Activated CD4-positive, CD25-positive, alpha-beta regulatory T cell (primary cell): ENCODE measurements at places on chromosomes 3 and 15.

GRCh38 chr15:74802862-74803447 lies 9.7 kb upstream of the LMAN1L start:
- no peak for DNase-seq

GRCh38 chr3:9806688-9807589 lies 3.1 kb upstream of the TTLL3 start:
- no peak for DNase-seq

DNA sequence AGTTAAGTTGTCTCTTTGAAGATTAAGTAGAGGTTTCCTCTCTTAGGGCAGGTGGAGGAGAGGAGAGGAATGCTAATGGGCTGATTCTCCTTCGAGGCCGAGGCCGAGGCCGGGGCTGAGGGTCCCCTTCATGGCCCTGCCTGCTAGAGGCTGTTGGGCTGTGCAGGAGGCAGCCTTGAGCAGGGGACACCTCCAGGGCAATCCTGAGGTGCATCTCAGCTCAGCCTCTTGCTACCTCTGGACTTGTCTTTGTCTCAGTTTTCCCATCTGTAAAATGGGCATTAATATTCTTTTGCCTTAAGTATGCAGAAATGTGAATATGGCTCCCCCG lies 97.7 kb upstream of the PRR20G start:
- no peak for DNase-seq

- no peak for DNase-seq
Observed at GRCh38 chr3:44117239-44117638, 124.4 kb upstream of the TOPAZ1 start.

GRCh38 chr3:114606336-114606735 lies 312.5 kb downstream of the TIGIT start:
- DNase-seq = no peak

DNA sequence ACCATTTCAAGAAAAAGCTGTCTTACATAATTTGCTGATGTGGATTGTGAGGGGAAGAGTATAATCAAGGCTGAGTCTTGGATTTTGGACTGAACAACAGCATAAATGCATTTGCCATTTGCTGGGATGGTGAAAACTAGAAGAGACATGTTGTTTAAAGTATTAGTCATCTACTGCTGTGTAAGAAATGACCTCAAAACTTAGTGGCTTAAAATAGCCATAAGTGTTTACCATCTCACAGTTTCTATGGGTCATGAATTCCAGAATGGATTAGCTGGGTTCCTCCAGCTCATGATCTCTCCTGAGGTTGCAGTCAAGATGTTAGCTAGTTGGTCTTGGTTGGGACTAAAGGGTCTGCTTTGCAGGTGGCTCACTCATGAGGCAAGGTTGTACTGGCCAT lies 66.2 kb downstream of the SCN11A start:
- DNase-seq = no peak

DNA sequence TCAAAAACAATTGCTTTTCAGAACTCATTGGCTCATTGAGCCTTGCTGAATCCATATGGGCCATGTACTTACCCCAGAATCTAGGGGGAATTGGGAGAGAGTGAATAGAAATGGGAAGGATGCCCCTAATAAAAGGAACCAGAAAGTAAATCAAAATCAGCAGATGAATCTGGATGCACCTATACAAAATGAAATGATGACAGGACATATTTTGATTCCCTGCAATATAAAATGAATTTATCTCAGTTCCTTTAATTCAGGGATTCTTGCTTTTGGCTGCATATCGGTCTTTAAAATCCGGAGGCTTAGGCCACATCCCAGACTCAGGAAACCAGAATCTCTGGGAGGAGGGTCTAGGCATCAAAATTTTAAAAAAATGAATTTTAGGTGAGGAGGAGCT lies 107.7 kb upstream of the NEO1 start:
- DNase-seq = no peak

DNA sequence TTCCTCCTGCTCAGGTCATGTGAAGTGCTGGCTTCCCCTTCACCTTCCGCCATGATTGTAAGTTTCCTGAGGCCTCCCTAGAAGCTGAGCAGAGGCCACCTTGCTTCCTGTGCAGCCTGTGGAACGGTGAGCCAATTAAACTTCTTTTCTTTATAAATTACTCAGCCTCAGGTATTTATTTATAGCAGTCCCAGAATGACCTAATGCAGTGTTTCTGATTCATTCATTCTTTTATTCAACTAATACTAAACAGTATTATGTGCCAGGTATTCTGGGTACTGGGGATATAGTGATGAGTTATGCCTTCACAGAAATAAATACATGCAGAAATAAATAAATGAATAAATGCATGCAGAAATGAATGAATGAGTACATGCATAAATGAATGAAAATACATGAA lies 41.9 kb downstream of the EDEM1 start:
- no peak for DNase-seq

GRCh38 chr3:175258763-175259162 lies 399.6 kb downstream of the NAALADL2 start:
- no peak for DNase-seq

- no peak for DNase-seq
Observed at GRCh38 chr3:139355476-139355875, 11.7 kb downstream of the MRPS22 start.

GRCh38 chr15:75217012-75217411 lies 15.3 kb downstream of the C15orf39 start:
- DNase-seq = no peak

GRCh38 chr15:40564591-40565332 lies at the start of gene CCDC32:
TSS of gene CCDC32 (minus strand) at chr15:40565042. CDS start at chr15:40563015, 2,027 bp downstream.
- DNase-seq = peak; percentile 85

DNA sequence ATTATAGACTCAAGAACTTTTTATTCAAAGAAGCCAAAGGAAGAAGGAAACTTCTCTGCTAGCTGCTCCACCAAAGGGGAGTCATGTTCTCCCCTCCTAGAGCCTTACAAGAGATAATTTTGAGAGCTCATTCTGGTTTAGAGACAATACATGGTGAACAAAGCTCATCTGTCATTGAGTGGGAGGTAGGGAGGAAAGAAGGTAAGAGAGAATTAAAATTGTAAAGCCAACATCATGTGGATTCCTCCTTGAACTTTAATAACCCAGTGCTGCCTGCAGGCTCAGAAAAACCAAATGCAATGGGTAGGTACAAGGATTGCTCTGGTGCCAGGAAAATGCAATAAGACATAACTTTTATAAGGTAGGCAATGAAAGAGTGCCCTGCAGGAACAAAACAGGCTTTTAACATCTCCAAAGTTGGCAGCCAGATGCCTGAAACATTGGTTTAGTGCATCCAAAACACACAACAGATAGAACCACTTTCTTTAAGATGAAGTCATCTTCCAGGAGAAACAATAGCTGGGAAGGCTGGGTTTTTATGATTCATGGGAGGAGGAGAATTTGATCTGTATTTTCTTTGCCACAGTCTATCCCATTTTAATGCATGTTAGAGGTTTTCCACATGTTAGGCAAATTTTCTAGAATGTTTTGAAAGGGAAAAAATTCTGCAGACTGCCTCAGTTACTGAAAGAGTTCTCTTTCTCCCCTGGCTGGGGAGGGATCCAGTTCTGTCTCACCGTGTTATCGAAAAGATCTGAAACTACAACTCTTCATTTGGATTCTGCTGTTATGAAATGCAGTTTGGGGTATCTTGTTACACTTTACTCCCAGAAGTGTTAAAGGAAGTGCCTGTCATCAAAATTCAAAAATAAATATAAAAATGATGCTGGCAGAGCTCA lies 11.3 kb upstream of the ARHGEF3 start:
- no peak for DNase-seq

GRCh38 chr3:125381743-125382142 lies 6.6 kb upstream of the ZNF148 start:
- DNase-seq = no peak

DNA sequence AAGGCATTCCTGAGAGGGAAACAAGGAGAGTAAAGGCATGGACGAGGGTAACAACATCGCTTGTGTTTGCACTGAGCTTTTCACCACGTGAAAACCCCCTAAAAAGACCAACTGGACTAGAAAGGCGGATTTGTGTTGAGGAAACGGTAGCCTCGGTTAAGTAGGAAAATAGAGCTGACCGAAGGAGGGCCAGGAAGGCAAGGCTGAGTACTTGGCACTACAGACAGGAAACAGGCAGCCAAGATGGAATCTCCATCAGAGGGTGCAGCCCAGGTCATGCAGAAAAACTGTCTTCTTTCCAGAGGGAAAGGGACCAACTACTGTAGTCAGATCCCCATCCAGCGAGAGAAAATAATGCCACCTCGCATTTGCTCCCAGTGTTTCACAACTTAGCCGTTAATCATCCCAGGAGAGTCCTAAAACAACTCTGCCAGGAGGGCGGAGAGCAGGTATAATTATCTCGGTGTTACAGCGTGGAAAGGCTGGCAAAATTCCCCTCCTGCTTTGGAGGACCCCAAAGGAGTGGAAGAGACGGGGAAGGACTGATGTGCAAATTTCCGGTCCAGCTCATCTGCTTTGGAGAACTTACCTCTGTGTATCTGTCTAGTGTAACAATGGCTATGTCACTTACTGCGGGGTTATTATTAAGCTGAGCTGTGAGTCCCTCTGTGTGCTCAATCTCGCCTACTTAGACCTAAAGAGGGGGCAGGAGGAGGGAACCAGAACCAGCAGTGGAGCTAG lies 77.2 kb downstream of the MYO1E start:
- no peak for DNase-seq
